Spinal cord (tissue), 10 donors: ENCODE measurements at places on chromosomes 2 and 18. TPM values are rescaled to one million over a fixed set of nuclear protein-coding genes. Genes with fewer than 3 reads are reported as not detected.
A peak's percentile ranks its signal among the peaks of the same experiment; 100 is the strongest.

- H3K4me3 ChIP-seq, result no peak overlapping the region
- H3K4me1 ChIP-seq, result no peaks in the 10 kb centered on the region
- H3K36me3 ChIP-seq, result no peaks in the 10 kb centered on the region
- H3K27ac ChIP-seq, result no peak overlapping the region
- no peak for DNase-seq
These were observed 301.4 kb downstream of the GALR1 start for GRCh38 chr18:77551055-77551454.

- DNase-seq, result no peak
- H3K36me3 ChIP-seq, result no peaks in the 10 kb centered on the region
- H3K27ac ChIP-seq, result no peak overlapping the region
These were observed 173.5 kb upstream of the FOSL2 start for GRCh38 chr2:28219138-28219537.

Gene CXCR1
- not detected for total RNA-seq

Gene C2orf72
- total RNA-seq, result 23.6 TPM

DNA sequence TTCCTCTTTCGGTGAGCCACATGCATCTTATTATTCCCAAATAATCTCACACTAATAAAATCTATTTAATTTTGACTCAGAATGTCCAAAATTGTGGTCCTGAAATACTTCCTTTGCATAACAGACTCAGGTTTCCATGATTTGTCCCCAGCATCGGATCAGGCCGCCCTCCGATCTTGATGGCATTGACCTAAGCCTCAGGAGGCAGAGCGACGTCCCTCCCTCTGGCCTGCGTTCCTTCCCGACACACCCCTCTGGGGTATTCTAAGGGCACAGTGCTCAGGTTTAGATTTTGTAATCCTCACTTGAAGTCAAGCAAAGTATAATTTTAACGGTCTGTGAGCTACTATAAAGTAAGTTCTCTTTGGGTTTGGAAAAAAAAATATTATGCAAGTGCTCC is 857.7 kb downstream of the GALR1 start:
- H3K36me3 ChIP-seq, result no peaks in the 10 kb centered on the region
- H3K4me1 ChIP-seq, result no peaks in the 10 kb centered on the region
- no peak for DNase-seq
- no peak overlapping the region for H3K27ac ChIP-seq
- H3K27me3 ChIP-seq, result no peaks in the 10 kb centered on the region
- no peak overlapping the region for H3K4me3 ChIP-seq

DNA sequence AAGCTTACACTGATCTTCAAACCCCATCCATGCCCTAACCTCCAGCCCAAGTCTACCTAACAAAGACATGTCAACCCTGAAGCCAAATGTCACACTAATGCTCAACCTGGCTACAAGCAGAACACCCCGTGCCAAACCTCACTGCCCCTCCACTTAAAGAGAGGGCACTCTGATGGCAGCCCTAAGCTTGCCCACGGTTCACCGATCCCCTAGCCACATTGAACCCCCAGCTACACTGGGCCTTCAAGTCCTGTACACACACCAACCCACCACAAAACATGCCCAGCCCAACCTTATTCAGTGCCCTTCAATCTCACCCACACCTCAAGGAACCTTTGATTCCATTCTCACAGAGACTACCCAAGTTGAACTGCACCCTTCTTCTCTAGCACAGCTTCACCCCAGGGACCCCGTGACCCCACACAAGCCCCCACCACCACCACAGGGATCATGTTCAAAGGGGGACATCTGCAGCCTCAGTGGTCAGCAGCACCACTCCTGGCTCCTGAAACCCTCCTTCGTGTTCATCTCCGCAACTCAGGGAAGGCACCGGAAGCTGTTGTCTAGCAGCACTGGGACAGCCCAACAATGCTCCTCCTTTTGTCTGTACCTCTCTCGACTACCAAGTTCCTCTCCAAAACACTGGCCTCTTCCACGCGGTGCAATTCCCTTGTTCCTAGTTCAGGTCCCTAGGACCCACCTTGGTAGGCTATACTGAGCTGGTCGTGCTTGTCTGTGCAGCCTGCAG is 218.8 kb downstream of the CYP26B1 start:
- no peak for DNase-seq
- no peaks in the 10 kb centered on the region for H3K36me3 ChIP-seq
- H3K27me3 ChIP-seq, result no peaks in the 10 kb centered on the region

- DNase-seq, result peak; percentile 12
- H3K4me3 ChIP-seq, result no peak overlapping the region
- H3K36me3 ChIP-seq, result no peaks in the 10 kb centered on the region
- H3K27me3 ChIP-seq, result no peaks in the 10 kb centered on the region
- H3K27ac ChIP-seq, result peak overlapping the region; percentile 81
- peaks cover 20% of the 10 kb centered on the region for H3K4me1 ChIP-seq
These were observed 30.6 kb downstream of the SOWAHC start for GRCh38 chr2:109644571-109645275.

Gene TEKT4
- 2.7 TPM for total RNA-seq

GRCh38 chr2:32627441-32627813 is 423 bp upstream of the TTC27 start:
- DNase-seq, result no peak
- H3K27ac ChIP-seq, result peak overlapping the region; percentile 69

Gene TACR1
- 1.7 TPM for total RNA-seq

DNA sequence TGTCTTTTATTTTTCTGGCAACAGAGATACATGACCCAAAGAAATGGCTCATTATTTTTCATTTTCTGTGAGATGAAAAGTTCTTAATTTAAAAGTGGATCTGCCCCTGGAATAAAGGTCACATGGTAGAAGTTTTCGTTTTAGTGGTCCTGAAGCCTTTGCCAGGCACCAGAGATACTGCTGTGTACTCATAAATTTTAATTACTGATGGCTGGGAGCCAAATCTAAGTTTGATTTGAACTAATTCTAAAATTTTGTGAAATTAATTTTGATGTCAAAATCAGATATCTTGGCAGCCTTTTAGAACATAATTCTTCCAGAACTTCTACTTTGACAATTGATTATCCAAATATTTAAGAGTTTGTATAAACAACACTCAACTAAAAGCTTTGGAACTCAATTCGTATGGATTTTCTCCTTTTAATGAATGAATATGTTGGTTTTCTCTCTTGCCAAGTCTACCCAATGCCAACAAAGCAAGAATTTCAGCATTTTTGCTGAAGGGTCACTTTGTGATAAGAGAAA is 128.5 kb upstream of the SP5 start:
- H3K36me3 ChIP-seq, result no peaks in the 10 kb centered on the region
- no peak overlapping the region for H3K4me3 ChIP-seq
- no peak for DNase-seq
- H3K27me3 ChIP-seq, result no peaks in the 10 kb centered on the region

DNA sequence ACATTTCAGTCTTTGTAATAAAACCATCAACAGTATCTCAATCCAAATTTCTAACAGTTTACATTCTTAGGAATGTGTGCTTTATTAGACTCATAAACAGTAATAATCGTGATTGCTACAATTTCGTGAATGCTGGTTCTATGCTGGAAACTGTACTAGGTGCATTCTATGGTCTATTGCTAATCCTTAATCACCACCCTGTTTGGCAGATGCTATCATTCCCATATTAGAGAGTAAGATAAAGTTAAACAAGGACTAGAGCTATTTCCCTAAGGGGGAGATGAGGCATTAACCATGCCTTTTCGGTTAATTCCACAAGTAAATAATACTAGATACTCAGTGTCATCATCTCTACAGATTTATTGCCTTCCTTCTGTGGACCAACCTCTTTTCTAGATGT is 244.0 kb downstream of the PAX3 start:
- no peak for DNase-seq
- H3K27me3 ChIP-seq, result peaks cover 14% of the 10 kb centered on the region
- no peak overlapping the region for H3K4me3 ChIP-seq

Gene SAG
- not detected for total RNA-seq

- H3K27ac ChIP-seq, result no peak overlapping the region
- DNase-seq, result no peak
- no peak overlapping the region for H3K4me3 ChIP-seq
- H3K27me3 ChIP-seq, result no peaks in the 10 kb centered on the region
- no peaks in the 10 kb centered on the region for H3K36me3 ChIP-seq
- no peaks in the 10 kb centered on the region for H3K4me1 ChIP-seq
These were observed 34.7 kb downstream of the ONECUT2 start for GRCh38 chr18:57469884-57470283.

GRCh38 chr2:33214436-33214835 is 262.0 kb upstream of the RASGRP3 start:
- H3K4me3 ChIP-seq, result no peak overlapping the region
- no peak for DNase-seq
- H3K27ac ChIP-seq, result peak overlapping the region; percentile 3
- no peaks in the 10 kb centered on the region for H3K27me3 ChIP-seq
- peaks cover 4% of the 10 kb centered on the region for H3K4me1 ChIP-seq

- H3K4me3 ChIP-seq, result no peak overlapping the region
- no peak for DNase-seq
- H3K4me1 ChIP-seq, result peaks cover 5% of the 10 kb centered on the region
- no peak overlapping the region for H3K27ac ChIP-seq
- no peaks in the 10 kb centered on the region for H3K27me3 ChIP-seq
These were observed 35.3 kb downstream of the TCF4 start for GRCh38 chr18:55552526-55553189.

DNA sequence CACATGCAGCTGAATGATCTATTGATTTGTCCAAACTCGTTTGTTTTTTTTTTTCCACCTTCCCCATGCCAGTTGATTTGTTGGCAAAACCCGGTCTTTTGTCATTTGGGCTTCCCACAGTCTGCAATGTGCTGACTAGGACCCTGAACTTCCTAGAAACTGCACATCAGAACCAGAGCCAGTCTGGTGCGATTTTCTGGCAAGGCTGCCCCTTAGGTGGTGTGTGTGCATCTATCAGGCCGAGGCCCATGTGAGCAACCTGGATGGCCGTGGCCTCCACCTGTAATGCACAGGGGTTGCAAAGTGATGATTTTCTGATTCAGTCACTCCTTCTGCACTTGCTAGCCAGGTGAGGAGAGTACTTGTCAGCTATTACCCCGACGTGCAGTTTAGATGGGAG is 47.8 kb downstream of the NCK2 start:
- H3K27me3 ChIP-seq, result no peaks in the 10 kb centered on the region
- peaks cover 30% of the 10 kb centered on the region for H3K4me1 ChIP-seq
- H3K27ac ChIP-seq, result no peak overlapping the region
- no peak overlapping the region for H3K4me3 ChIP-seq
- peaks cover 2% of the 10 kb centered on the region for H3K36me3 ChIP-seq
- DNase-seq, result no peak

Gene TGFA
- 7.8 TPM for total RNA-seq

Gene REG1A
- total RNA-seq, result not detected

- no peak for DNase-seq
- no peaks in the 10 kb centered on the region for H3K36me3 ChIP-seq
- no peak overlapping the region for H3K27ac ChIP-seq
- H3K4me3 ChIP-seq, result no peak overlapping the region
- H3K4me1 ChIP-seq, result peaks cover 9% of the 10 kb centered on the region
- no peaks in the 10 kb centered on the region for H3K27me3 ChIP-seq
These were observed 26.2 kb downstream of the KLF7 start for GRCh38 chr2:207139552-207139951.

GRCh38 chr2:75241696-75242095 is 42.4 kb upstream of the TACR1 start:
- DNase-seq, result no peak
- no peak overlapping the region for H3K27ac ChIP-seq
- no peaks in the 10 kb centered on the region for H3K27me3 ChIP-seq
- H3K4me3 ChIP-seq, result no peak overlapping the region

Gene CLK1
- 220 TPM for total RNA-seq

DNA sequence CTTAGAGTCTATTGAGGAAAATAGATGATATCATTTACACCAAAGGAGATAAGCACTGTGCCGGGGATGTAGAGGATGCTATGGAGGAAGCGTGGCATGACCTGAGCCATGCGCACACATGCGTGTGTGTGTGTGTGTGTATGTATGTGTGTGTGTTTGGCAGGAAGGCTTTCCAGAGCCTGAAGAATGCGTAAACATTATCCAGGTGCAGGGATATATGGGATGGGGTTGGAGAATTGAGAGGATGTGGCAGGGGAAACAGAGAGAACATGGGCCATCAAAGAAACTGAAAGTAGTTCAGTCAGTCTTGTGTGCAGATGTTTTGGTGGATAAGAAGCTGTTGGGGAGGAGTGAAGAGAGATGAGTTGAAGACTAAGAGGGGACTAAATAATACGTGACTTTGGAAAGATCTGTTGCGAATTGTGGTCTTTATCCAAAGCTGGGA is 9.3 kb upstream of the STAT1 start:
- H3K27me3 ChIP-seq, result no peaks in the 10 kb centered on the region
- peaks cover 8% of the 10 kb centered on the region for H3K4me1 ChIP-seq
- DNase-seq, result no peak
- no peaks in the 10 kb centered on the region for H3K36me3 ChIP-seq
- no peak overlapping the region for H3K27ac ChIP-seq

- no peak overlapping the region for H3K4me3 ChIP-seq
- peaks cover 14% of the 10 kb centered on the region for H3K36me3 ChIP-seq
- no peak overlapping the region for H3K27ac ChIP-seq
- H3K4me1 ChIP-seq, result peaks cover 69% of the 10 kb centered on the region
- H3K27me3 ChIP-seq, result no peaks in the 10 kb centered on the region
- DNase-seq, result no peak
These were observed 22.4 kb downstream of the TET3 start for GRCh38 chr2:74007121-74007520.

DNA sequence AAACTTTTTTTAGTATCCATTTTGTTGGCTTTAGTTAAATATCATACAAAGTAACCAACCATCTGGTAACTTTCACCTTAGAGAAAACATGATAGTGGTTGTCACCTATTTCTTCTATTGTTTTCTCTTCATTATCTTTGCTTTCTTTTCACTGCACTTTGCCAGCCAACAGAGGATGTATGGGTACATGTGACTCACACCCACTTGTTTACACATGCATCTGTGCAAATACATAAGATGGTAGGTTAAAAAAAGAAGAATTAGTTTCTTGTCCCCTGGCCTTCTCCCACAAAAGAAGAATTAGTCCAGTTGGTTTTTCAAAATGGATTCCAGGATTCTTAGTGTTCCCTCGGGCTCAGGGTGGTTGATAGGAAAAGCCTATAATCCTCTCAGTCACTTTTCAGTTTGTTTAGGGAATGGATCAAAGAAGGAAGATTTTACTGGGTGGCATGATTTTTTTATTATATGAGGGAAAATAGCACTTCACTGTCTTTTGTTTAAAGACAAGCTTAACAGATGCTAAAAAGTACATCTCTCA is 46.6 kb downstream of the CDK15 start:
- H3K27me3 ChIP-seq, result peaks cover 3% of the 10 kb centered on the region
- no peaks in the 10 kb centered on the region for H3K4me1 ChIP-seq
- H3K4me3 ChIP-seq, result no peak overlapping the region
- H3K27ac ChIP-seq, result no peak overlapping the region
- no peaks in the 10 kb centered on the region for H3K36me3 ChIP-seq
- DNase-seq, result no peak

Gene ITPRIPL1
- 7.5 TPM for total RNA-seq

GRCh38 chr2:104546537-104546936 is 307.4 kb upstream of the POU3F3 start:
- no peaks in the 10 kb centered on the region for H3K36me3 ChIP-seq
- H3K27me3 ChIP-seq, result no peaks in the 10 kb centered on the region
- no peak overlapping the region for H3K27ac ChIP-seq
- DNase-seq, result no peak
- H3K4me3 ChIP-seq, result no peak overlapping the region
